H9 (cell line): ENCODE measurements at places on chromosomes 16 and 17.

DNA sequence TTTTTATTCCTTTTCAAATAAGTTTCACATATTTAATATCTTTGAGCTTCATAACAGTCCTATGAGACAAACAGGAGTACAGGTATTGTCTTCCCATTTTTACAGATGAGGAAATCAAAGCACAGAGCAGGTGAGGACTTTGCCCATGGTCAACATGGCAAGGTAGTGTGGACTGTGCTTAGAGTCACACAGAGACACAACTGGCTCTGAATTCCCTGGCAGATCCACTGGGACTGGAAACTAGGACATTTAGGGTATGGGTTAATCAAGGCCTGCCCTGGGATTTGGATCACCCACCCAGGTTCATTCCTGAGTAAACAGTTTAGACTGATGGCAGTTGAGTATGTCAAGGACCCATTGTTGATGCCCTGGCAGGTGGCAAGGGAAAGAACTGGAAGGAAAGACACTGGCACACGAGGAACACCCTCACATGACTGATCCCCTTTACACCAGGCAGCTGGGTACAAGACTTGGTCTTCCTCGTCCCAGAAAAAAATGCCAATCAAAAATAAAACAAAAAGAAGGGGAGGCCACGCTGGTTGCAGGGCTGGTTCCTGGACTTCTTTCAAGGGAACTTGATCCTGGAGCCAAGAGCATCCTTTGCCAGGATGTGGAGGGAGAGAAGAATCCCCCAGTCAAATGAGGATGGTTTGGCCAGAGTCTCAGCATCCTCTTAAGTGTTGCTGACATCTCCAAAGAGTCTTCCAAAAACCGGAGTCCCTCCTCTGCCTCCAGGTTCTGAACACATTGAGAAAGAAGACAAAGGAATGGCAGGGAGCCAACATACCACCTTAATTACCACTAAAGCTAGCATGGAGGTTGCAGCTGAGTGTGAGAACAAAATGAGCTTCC is 34.9 kb downstream of the CHD9 start:
- H3K27me3 ChIP-seq: no peaks in the 10 kb centered on the region
- H3K27ac ChIP-seq: no peak overlapping the region
- no peaks in the 10 kb centered on the region for H3K36me3 ChIP-seq
- H3K4me3 ChIP-seq: 0 out of 2 replicates have a peak overlapping the region, but pooled peaks have one; percentile 5

GRCh38 chr16:50440991-50441390 is 72.2 kb upstream of the BRD7 start:
- no peak for DNase-seq
- H3K4me3 ChIP-seq: no peak overlapping the region
- H3K4me1 ChIP-seq: peaks cover 3% of the 10 kb centered on the region; the same call in 1 of the 2 replicates
- H3K27ac ChIP-seq: no peak overlapping the region
- H3K36me3 ChIP-seq: peaks cover 16% of the 10 kb centered on the region
- no peaks in the 10 kb centered on the region; the same call in 1 of the 2 replicates for H3K27me3 ChIP-seq

- H3K4me1 ChIP-seq: no peaks in the 10 kb centered on the region
- H3K27me3 ChIP-seq: no peaks in the 10 kb centered on the region
- DNase-seq: no peak
- no peaks in the 10 kb centered on the region for H3K36me3 ChIP-seq
Measured at GRCh38 chr17:44258811-44259351, 9.1 kb downstream of the SLC4A1 start.

DNA sequence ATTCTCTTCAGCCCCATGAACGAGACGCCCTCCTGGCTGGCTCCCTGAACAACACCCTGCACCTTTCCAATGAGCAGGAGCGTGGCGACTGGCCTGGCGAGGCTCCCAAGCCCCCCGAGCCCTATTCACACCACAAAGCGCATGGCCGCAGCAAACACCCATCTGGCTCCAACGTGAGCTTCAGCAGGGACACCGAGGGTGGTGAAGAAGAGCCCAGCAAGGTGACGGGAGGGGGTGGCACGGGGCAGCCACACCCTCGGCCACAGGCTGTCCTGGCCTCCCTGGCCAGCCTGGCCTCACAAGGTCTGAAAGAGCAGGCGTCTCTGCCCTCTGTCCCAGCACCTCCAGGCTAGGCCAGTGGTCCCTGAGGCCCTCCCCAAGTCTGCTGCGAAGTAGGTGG is 23.7 kb downstream of the CASKIN2 start:
- H3K27me3 ChIP-seq: no peaks in the 10 kb centered on the region
- H3K4me3 ChIP-seq: no peak overlapping the region
- no peaks in the 10 kb centered on the region; the same call in 2 of the 3 replicates for H3K36me3 ChIP-seq
- H3K27ac ChIP-seq: no peak overlapping the region
- DNase-seq: no peak
- no peaks in the 10 kb centered on the region for H3K4me1 ChIP-seq
